ENCODE measurements at places on chromosomes 1 and 21.

DNA sequence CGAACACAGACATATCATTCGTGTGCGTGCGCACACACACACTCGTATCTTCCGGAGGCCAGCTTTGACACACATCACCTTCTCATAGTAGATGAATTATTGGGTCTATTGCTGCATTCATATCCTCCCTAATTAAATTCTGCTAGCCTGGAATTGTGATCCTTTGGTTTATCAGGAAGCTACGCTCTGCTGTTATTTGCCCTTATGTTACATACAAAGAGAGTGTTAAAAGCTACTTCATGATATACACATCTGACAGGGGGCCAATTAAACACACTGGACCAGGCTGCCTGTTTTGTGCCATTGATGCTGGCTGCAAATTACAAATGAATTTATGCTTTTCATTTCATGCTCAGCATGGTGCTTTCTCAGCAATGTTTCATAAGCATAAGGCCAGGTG, 252.0 kb downstream of the RHOU start:
- no peak for DNase-seq

DNA sequence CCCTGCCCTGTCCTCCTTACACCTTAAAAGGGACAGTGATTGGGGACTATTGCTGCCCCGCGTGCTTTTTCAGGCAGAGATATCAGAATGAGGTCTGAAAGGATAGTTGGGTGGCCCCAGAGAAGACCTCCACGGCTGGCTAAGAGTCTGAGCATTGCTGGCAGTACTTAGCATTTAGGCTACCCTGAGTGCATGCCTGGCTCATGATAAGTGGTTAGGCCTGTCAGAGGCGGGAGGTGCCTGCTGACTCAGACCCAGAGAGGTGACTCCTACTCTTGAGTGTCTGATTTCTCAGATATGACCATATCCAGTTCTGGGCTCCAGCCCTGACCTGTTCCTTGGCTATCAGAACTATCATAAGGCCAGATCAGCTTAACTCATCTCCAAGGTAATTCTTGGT, 213.7 kb downstream of the PBX1 start:
- no peak for DNase-seq

DNA sequence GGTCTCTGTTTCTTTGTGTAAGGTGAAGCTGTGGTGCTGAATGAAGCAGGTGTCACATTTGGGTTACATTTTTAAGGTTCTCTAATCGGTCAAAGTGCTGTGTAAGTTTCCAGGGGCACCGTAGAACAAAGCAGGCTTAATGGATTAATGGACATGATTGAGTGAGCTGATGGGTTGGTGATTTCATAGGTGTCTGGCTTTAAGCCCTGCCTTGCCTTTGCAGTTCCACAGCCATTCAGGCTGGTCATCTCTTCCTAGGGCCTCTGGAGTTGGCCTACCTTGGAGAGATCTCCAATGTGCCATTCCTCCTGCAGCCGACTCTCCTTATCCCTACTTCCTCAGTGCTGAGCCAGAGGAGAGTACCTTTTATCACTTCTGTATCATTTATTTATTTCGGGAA, 15.2 kb downstream of the GALNT2 start:
- no peak for DNase-seq

- DNase-seq: no peak
Observed at GRCh38 chr21:27761623-27762022, 794.7 kb upstream of the ADAMTS5 start.

DNA sequence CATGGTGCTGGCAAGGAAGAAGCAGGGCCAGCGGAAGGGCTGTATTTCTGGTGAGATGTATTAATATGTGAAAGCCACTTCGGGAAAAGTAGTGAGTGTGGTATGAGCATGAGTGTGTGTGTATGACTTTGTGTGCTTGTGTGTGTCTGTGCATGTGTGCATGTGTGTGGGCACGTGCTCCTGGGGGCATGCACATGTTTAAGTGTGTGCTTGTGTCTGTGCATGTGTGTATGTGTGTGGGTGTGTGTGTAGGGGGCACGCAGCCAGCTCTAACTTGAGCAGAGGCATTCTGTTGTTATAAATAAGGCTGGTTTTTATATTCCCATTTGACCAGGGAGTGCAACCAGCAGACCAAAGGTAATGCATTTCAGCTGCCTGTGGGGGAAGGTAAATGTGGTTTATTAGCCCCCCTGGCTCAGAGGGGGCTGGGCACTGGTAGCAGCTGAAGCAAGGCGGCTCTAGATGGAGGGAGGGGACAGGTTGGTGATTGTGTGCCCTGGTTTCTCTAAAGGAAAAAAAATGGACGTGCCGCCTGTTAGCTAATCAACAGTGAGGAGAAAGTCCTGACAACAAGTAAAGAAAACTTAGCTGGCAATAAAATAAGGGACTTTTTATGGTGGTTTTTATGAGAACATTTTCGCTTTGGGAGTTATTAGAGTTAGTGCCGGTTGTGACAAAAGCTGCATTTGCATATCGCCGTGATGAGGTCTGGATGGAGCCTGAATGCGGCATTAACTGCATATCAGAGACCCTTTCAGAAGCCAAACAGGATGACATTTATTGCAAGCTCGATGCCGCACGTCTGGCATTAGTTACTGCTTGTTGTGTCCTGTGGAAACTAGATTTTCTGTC, 180.1 kb downstream of the CAMTA1 start:
- DNase-seq: no peak

- no peak for DNase-seq
Observed at GRCh38 chr1:43272576-43273571, 3.1 kb downstream of the TMEM125 start.

- DNase-seq: no peak
Observed at GRCh38 chr1:232538224-232538942, 91.5 kb downstream of the SIPA1L2 start.

- no peak for DNase-seq
Observed at GRCh38 chr1:35633547-35633946, 7.8 kb downstream of the PSMB2 start.

GRCh38 chr21:36104317-36105300, 30.3 kb upstream of the CBR3 start:
- DNase-seq: peak; percentile 48

- peak; percentile 68 for DNase-seq
Observed at GRCh38 chr1:206757524-206758266, 12.9 kb upstream of the IL19 start.

DNA sequence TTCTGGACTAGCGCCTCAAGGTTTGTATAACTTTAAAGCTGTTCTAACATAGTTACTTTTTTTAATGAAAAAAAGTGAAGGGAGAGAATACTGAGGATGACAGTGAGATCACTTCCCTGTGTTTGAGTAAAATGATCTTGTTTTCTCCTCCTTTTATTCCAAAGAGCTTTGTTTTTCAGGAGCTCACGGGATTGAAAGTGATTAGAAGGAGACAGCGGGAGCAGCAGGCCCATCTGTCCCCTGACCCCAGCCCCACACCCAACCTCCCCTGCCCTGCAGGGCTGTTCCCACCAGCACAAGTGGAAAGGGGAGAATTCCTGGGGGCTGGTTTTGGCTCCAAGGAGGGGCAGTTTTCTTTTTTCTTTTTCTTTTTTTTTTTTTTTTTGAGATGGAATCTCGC, 2.1 kb upstream of the DNMT3L start:
- DNase-seq: no peak

DNA sequence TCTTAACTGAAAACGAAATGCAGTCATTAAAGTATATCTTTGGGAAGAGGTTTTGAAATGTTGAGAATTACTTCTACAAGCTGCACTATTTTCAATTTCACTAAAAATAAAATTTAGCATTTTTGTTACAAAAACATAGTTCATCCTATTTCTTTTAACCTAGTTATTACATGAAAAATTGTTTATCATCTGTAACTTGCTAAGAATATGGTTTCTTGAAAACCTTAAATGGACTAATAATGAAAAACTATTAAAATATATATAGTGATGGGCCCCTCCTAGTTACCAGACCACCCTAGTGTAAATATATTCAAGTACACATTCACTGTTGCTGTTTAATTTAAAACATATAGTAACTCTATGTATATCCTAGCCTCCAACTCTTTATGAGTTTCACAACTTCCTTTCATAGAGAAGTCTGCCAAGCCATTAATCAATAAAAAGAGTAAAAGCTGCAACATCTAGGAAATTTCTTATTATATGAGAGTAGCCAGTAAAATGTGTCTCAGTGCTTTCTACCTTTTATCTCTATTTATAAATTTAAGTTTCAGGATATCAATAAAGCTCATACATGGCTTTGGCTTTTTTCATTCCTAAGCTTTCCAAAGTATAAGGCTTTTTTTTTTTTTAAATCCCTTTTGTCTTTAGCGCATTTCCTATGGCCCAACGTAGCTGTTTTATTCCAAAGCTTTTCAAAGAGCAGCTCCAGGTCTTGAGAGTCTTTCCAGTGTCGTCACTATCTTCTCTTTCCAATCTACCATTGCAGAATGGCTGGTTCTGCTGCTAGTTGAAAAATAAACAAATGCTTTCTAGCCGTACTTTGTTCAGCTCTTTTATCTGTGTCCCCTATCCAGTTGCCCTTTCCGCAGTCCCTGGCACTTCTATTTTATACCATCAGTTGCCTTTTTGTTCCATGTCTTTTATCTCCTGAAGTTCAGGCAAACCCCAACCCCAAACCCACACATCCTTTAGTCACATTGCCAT, 6.5 kb downstream of the IRF2BP2 start:
- peak; percentile 39 for DNase-seq

DNA sequence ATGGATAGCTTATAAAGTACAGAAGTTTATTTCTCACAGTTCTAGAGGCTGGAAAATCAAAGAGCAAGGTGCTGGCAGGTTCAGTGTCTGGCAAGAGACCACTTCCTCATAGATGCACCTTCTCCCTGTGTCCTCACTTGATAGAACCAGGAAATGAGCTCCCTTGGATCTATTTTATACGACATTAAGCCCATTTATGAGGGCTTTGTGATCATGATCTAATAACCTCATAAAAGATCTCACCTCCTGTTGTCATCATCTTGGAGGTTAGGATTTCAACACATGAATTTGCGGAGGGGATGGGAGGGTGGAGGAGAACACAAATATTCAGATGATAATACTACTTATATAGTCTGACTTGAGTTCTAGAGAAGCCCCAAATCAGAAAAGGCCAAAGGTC, 222.1 kb upstream of the SNX7 start:
- no peak for DNase-seq

GRCh38 chr1:54400329-54400728, 5.9 kb downstream of the SSBP3 start:
- peak; percentile 29 for DNase-seq

GRCh38 chr1:155003766-155004351, 1.3 kb downstream of the ZBTB7B start:
- DNase-seq: no peak

DNA sequence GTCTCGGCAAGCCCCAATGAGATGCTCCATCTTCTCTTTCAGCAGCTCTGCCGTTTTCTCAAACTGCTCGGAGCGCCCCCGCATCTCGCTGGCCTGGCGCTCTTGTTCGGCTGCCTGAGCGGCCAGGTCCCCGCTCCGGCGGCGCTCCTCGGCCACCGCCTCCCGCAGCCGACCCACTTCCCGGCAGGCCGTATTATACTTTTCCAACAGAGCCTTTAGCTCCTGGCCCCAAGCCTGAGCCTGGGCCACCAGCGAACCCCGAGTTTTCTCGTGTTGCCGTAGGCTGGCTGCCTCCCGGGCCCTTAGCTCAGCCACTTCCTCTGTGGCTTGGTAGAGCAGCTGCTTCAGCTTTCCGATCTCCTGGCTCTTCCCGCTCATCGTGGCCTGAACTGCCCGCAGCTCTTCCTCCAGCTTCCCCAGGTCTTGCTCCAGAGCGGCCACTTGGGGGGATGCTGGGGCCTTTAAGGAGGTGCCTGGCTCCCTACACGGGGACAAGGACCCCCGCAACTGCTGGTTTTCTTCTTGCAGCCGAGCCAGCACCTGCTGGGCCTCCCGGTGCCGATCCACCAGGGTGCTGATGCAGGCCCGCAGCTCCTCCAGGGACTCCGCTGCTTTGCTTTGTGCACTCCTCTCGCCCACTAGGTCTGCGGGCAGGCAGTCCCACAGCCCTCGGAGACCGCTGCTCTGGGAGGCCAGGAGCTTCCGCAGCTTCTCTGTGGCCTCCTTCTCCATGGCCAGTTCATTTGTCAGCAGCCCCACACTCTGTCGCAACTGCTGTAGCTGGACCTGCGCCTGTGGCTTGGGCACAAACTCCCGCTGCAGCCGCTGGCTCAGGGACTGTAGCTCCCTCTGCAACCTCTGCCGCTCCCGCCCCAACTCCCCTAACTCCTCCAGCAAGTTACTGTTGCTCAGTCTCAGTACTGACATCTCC, 13.4 kb upstream of the PIAS3 start:
- DNase-seq: peak; percentile 29

DNA sequence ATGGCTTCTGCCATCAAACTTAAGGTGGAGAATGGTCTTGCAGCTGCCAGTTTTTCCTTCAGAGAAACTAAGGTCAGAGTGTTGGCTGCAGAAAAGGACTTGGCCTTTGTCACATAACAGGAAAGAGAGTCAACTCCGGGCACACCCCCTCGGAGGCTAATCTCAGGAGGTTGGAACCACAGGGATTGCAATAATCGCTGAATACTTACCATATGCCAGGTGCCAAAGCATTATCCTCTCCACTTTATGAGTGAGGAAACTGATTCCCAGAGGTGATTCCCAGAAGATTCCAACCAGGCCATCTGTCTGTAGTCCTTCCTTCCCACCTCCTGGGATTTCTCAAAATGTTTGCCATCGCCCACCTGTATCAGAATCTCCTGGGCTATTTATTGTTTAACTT, 54.0 kb downstream of the LACTBL1 start:
- no peak for DNase-seq

DNA sequence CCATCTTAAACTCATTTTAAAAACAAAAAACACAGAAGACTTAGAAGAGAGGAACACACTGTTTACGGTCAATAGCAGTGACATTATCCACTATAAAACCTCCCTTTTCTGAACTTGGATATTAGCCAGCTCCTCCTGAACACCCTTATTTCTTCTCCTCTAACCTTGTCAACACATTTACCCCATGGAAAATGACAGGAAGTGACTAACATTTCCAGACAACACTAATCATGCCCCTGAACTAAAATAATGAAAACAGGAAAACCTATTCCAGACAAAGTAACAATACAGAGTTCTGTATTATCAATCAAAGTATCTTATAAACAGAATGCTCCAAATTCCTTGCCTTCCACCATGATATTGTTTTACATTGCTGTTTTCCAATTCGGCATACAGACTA, 45.3 kb downstream of the PALMD start:
- no peak for DNase-seq

GRCh38 chr21:20617130-20617529, 381.1 kb upstream of the NCAM2 start:
- DNase-seq: no peak

DNA sequence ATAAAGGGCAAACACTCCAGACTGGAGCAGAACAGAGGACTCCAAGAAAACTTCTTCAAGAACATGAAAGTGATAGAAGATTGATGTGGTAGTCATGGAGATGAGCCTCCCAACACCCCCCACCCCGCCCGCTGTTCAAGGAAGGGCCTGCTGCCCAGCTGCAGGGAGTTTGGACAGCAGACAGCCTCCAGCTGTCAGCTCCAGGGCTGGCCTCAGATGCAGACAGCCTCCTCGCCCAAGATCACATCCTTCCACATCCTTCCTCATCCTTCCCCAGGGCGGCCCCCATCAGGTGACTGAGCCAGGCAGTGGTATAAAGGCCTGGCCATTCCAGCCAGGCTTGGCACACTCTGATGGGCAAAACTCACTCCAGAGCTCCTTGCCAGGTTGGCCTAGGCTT, 24.6 kb downstream of the HMGN2 start:
- no peak for DNase-seq

GRCh38 chr1:160069460-160070231, at the start of gene KCNJ10:
Gene KCNJ10 (minus strand): TSS chr1:160070160. CDS start chr1:160042532, 27,628 bp downstream.
- DNase-seq: no peak

- DNase-seq: no peak
Observed at GRCh38 chr1:65995928-65996327, 203.2 kb downstream of the PDE4B start.

- DNase-seq: no peak
Observed at GRCh38 chr21:35989138-35989735, 71.1 kb downstream of the SETD4 start.

GRCh38 chr1:11417162-11417561, 61.8 kb upstream of the DISP3 start:
- no peak for DNase-seq

Data from CD4-positive, alpha-beta T cell treated with Interleukin-17A for 1 hour (primary cell).